ENCODE measurements at places on chromosomes 7 and 10.

GRCh38 chr7:115178835-115179234 lies 256.9 kb downstream of the MDFIC start:
- no peak for DNase-seq

DNA sequence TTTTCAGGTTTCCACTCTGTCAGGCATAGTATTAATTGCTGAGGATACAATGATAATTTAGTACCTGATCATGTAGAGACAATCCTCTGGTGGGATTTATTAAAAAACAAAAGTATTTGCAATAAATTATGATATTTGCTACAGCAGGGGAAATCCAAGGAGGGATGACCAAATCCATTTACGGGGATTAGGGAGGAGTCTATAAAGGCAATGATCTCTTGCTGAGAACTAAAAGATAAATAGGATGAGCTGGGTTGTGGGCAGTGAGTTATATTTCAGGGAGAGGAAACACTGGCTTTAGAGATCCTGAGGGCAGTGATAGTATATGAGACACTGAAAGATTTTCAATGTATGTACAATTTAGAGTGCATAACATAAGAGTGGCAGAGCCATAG lies 305.5 kb downstream of the GPR37 start:
- DNase-seq, result no peak

GRCh38 chr7:158685693-158686092 lies 18.9 kb downstream of the NCAPG2 start:
- DNase-seq, result no peak

- DNase-seq, result no peak
These were observed 41.1 kb upstream of the BMPR1A start for GRCh38 chr10:86715156-86715795.

- DNase-seq, result peak; percentile 40
These were observed 66.9 kb upstream of the BAIAP2L1 start for GRCh38 chr7:98467570-98468312.

GRCh38 chr10:79270466-79271246 lies 76.6 kb upstream of the PPIF start:
- peak; percentile 59 for DNase-seq

GRCh38 chr10:77601488-77601887 lies 36.1 kb downstream of the KCNMA1 start:
- no peak for DNase-seq

- no peak for DNase-seq
These were observed 29.3 kb downstream of the PLEKHS1 start for GRCh38 chr10:113780681-113781250.

DNA sequence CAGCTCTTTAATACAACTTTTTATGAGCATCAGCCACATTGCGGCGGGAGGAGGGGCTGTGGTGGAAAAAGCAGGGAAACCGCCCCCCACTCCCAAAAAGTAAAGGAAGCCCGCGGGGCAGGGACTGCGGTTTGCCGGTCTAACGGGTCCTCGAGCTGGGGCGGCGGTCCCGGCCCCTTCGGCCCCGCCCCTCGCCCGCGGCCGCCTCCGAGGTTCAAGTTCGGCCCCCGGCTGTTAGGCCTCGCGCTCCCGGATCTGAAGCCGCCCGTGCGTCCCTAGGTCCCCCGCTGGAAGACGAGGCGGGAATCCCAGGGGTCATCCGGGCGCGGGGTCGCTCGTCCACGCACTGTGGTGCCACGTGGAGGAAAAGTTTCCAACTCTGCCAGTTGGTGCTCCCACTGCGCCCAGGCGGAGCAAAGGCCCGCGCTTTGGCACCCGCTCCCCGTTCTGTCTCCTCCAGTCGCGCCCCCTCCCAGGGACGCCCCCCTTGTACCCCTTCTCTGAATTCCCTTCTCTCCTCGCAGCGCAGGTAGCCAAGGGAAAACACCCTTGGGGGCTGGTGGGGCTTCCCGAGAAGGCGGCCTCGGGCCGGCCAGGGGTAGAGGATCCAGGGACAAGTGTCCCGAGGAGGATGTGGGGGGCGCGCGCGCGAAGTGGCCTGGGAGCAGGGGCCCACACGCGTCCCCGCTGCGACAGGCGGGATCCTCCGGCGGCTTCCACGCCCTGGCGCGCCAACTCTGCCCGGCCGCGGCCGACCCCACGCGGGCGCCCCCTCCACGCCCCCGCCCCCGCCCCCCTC lies 798 bp upstream of the AUTS2 start:
- no peak for DNase-seq

- DNase-seq, result no peak
These were observed 79.8 kb downstream of the ABI1 start for GRCh38 chr10:26780793-26781601.

DNA sequence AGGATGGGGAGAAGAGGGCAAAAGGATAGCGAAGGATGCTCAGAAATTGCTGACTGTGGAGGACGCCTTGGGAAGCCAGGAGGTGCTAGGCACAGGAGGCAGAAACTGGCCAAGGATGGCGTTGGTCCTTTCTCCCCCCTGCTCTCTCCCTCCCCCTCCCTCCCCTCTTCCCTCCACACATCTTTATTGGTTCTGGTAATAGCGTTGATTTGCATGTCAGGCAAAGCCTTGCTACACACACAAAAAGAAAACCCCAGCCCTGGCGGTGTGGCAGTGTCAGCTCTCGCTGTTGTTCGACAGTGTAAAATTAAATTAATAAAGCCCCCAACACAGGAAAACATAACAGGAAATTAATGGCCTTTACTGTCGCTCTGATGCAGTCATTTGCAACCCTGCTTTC lies 47.2 kb downstream of the PAX2 start:
- DNase-seq, result no peak

- no peak for DNase-seq
These were observed 102.5 kb downstream of the COL26A1 start for GRCh38 chr7:101465131-101465530.

DNA sequence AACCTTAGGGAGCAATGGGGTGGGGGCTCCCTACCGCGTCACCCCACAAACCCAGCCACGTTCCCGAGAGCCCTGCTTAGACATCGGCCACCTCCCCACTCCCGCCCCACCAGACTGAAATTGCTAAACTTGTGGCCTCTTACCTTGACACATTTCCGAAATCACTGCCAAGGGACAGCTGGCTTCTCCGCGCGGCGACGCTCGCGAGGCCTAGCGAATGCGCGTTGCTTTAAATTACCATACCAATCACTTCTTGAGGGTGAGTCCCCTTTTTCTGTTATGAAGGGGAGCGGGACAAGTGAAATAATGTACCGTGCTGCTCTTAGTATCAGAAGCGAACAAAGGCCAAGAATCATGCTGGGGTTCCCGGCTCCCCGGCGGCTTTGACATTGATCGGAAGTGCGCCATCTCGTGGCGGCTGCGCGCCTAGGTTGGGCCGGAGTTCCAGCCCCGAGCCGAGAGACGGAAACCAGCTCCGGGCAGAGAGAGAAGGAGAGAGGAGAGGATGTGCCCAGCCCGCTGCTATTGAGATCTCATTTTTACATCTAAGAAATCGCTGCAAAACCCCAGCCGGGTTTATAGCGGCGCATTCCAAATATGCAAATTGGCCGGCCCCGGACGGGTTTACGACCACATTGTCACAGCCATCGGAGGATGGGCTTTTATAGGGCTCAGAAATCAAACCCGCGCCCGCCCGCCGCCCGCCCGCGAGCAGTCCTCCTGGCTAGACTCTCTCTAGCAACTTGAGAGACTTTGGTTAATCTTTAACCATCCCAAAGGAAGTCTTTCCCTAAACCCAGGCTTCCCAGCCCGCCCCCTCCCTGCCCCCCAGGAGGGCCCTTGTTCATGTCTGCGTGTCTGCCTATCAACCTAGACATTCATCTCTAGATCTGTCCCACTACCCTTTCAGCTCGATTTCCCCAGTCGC lies 5.3 kb downstream of the HOXA11 start:
- DNase-seq, result peak; percentile 52

DNA sequence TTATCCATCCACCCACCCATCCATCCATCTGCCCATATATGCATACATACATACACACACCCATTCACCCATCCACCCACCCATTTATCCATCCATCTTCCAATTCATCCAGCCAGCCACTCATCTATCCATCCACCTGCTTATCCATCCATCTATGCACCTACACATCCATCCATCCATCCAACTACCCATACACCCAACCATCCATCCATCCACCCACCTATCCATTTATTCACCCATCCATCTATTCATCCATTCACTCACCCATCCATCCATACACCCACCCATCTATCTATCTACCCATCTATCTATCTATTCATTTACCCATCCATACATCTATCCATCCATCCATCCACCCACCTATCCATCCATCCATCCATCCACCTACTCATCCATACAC lies 17.3 kb downstream of the TMEM72 start:
- DNase-seq, result no peak

GRCh38 chr7:49852619-49853462 lies 79.4 kb downstream of the VWC2 start:
- DNase-seq, result peak; percentile 63

DNA sequence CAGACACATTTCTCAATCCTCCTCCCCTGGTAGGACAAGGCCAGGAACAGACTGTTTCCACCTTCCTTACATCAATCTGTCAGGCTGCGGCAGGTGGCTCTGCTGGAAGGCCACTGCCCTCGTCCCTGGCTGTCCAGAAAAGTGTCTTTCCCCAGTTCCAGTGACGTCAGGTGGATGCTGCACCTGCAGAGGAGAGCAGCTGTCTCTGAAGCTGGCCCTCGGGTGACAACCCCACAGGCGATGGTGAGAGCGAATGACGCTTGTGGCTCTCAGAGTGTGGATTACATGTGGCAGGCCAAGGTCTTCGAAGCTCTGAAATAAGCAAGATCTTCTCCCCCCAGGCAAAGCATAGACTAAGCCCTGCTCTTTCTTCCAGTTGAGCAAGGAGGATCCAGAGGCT lies 146.9 kb upstream of the RET start:
- DNase-seq, result no peak

DNA sequence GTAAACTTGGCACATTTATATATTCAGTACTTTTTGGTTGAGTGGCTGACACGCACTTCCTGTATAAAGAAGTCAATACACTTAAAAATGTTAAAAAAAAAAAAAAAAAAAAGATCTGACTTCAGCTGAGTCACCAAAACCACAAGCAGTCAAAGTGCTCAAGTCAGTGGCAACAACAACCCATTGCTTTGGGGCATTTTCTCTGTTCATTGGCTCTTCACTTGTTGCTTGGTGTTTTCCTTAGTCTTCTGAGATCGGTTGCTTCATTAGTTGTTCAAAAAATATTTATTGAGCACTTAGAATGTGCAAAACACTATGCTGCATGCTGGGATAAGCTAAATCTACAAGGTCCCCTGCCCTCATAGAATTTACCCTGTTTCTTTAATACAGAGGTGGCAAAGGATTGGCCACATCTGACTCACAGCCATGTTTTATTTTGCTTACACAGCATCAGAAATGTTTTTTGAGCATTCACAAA lies 63.7 kb downstream of the ZNRF2 start:
- DNase-seq, result peak; percentile 89

DNA sequence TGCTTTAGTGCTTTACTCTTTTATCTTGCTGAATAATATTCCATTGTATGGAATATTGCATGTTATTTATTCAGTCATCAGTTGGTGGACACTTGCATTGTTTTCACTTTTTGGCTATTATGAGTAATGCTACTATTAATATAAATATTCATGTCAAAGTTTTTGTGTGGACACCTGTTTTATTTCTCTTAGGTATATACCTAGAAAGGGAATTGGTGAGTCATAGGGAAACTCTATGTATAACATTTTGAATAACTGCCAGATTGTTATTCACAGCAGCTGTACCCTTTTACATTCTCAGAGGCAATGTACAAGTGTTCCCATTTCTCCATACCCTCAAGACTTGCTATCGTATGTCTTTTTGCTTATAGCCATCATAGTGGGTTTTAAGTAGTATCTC lies 268.7 kb downstream of the SEMA3A start:
- DNase-seq, result no peak

GRCh38 chr10:31319602-31320549 lies 860 bp downstream of the ZEB1 start:
- no peak for DNase-seq

GRCh38 chr7:15667991-15668390 lies 18.5 kb downstream of the MEOX2 start:
- no peak for DNase-seq

DNA sequence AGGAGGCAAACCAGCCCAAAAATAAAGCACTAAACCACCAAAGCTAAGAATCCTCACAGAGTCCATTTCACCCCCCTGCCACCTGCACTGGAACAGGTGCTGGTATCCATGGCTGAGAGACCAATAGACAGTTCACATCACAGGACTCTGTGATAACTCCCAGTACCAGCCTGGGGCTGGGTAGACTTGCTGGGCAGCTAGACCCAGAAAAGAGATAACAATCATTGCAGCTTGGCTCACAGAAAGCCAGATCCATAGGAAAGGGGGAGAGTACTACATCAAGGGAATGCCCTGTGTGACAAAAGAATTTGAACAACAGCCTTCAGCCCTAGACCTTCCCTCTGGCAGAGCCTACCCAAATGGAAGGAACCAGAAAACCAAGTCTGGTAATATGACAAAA lies 13.6 kb upstream of the SLC25A28 start:
- DNase-seq, result no peak

- DNase-seq, result no peak
These were observed 129.9 kb downstream of the ADARB2 start for GRCh38 chr10:1607466-1607865.

GRCh38 chr10:71294091-71294561 lies 24.9 kb upstream of the SLC29A3 start:
- no peak for DNase-seq

DNA sequence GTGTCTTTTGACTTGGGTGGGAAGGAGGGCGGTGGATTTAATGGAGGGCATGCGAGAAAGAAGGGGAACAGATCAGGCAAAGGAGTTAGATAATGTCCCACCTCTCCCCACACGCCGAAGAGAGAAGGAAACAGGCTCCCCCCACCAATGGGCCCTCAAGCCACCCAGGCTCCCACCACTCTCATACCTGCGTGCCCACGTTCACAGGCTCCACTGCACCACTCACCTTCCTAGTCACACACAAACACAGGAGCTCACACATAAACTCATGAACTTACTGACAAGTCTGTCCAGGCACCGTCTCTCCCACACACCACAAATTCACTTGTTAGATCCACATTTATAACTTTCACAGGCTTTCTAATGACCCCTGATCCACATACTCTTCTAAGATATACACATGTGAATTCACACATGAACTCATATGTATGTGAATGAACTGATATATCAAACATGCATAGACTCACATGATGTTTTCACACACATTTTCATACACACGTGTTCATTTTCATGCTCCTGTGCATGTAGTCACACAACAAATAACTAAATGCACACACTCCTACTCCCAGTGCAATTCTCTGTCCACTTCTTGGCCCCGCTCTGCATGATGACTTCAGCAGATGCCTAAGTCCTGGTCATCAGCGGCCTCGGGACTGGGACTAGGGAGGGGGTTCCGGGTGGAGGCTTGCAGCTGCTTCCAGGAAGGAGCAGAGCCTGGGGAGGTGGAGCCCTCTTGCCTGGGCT lies 1.5 kb downstream of the LZTS2 start:
- DNase-seq, result no peak

GRCh38 chr10:133537546-133538545 lies 10.7 kb downstream of the CYP2E1 start:
- no peak for DNase-seq
